NCI-H1105 (cell line): ENCODE measurements at places on chromosomes 1 and 21.

- no peak for DNase-seq
These were observed 129.8 kb upstream of the SAMSN1 start for GRCh38 chr21:14675774-14676530.

- DNase-seq = no peak
These were observed 73.4 kb downstream of the DTL start for GRCh38 chr1:212108981-212109380.

DNA sequence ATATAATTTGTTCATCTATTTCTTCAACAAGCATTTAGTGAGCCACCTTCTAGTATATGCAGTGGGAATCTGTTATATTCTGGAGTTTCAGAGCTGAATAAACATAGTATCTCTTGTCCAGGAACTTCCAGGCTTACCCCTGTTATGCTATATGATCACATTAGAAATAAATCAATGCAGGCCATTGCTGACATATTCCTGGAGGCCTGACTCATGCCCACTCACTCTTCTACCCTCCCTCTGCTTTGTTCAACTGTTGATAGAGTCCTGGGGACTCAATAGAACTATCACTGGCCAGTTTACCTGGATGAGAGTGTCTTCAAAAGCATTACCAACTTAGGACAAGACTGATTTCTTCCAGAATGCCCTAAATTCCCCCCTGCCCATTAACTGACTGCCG is 29.3 kb upstream of the SRSF10 start:
- no peak for DNase-seq

GRCh38 chr21:45992301-45993209 is 11.0 kb downstream of the COL6A1 start:
- no peak for DNase-seq

DNA sequence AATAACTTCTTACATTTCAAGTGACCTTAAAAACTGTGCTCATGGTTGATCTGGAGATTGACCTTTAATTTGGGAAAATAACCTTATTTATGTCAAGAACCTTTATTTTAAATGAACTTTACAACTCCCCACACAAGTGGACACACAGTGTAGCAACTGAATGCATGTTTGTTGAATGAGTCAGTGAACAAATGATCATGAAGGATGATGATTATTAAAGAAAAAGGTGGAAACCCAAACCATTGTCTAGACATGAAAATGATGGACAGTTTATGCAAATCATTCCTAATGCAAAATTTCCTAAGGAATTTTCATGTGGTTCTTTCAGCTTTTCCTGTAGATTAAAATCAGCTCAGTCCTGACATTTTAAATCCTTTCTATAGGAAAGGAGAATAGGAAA is 439.8 kb upstream of the RUNX1 start:
- no peak for DNase-seq

- DNase-seq = no peak
These were observed 419.3 kb downstream of the KCTD3 start for GRCh38 chr1:215986401-215986800.

- DNase-seq = no peak
These were observed 96.9 kb downstream of the LPAR3 start for GRCh38 chr1:84795966-84796600.

DNA sequence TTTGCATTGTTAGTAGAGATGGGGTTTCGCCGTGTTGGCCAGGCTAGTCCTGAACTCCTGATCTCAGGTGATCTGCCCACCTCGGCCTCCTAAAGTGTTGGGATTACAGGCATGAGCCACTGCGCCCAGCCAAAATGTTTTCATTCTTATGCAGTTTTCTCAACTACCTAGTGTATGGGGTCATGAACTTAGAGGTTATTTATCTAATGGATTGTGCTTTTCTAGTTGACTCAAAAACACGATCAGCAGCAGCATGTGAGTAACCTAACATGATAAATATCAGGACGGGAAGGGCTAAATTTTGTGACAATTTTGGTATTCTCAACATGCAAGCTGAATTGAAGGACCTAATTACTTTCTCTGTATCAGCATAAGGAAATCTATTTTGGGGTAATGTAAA is 9.2 kb upstream of the CD84 start:
- no peak for DNase-seq

GRCh38 chr21:44874497-44875315 is 1.2 kb upstream of the PTTG1IP start:
- no peak for DNase-seq

- no peak for DNase-seq
These were observed 131.0 kb upstream of the LMO4 start for GRCh38 chr1:87197641-87198040.
